ENCODE measurements at places on chromosomes 5 and 9. TPM values are rescaled to one million over a fixed set of nuclear protein-coding genes. Genes with fewer than 3 reads are reported as not detected.

The IL9 gene
- total RNA-seq: not detected

The HACD4 gene
- total RNA-seq: 2.4 TPM

The PPP1R26 gene
- total RNA-seq: 41.2 TPM

The TMEM252 gene
- total RNA-seq: not detected

The PCDHB11 gene
- total RNA-seq: not detected

The RORB gene
- total RNA-seq: not detected

The GFM2 gene
- 39.8 TPM for total RNA-seq

The PTCH1 gene
- 23.0 TPM for total RNA-seq

The BTNL8 gene
- not detected for total RNA-seq

The RASGRF2 gene
- total RNA-seq: 0.48 TPM

The AFAP1L1 gene
- total RNA-seq: 9.6 TPM

The FOXD4L4 gene
- total RNA-seq: 0.53 TPM

The CDC25C gene
- total RNA-seq: 36.2 TPM

GRCh38 chr5:140000332-140000731, 42.8 kb downstream of the NRG2 start:
- no peak overlapping the region for H3K4me3 ChIP-seq
- no peaks in the 10 kb centered on the region for H3K4me1 ChIP-seq
- DNase-seq: no peak
- H3K27me3 ChIP-seq: peaks cover 2% of the 10 kb centered on the region

DNA sequence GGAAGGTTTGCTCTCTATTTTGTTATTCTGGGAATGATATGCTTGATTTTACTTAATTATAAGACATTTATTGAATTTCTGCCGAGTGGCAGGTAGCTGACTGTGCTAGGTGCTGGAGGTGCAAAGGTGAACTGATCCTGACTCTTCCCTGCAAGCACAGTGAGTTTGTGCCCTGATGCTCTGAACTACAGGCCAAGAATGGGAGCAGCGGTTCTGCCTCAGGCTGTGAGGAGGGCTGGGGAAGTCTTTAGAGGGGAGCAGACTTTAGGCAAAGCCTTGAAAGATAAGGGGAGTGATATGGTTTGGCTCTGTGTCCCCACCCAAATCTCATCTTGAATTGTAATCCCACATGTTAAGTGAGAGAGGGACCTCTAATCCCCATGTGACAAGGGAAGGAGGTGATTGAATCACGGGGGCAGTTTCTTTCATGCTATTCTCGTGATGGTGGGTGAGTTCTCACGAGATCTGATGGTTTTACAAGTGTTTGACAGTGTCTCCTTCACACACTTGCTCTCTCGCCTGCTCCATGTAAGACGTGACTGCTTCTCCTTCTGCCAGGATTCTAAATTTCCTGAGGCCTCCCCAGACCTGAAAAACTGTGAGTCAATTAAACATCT, 73.1 kb downstream of the NDFIP1 start:
- no peak overlapping the region for H3K4me3 ChIP-seq
- no peaks in the 10 kb centered on the region for H3K36me3 ChIP-seq
- H3K27me3 ChIP-seq: no peaks in the 10 kb centered on the region
- DNase-seq: no peak
- H3K4me1 ChIP-seq: peaks cover 15% of the 10 kb centered on the region
- no peak overlapping the region for H3K27ac ChIP-seq

DNA sequence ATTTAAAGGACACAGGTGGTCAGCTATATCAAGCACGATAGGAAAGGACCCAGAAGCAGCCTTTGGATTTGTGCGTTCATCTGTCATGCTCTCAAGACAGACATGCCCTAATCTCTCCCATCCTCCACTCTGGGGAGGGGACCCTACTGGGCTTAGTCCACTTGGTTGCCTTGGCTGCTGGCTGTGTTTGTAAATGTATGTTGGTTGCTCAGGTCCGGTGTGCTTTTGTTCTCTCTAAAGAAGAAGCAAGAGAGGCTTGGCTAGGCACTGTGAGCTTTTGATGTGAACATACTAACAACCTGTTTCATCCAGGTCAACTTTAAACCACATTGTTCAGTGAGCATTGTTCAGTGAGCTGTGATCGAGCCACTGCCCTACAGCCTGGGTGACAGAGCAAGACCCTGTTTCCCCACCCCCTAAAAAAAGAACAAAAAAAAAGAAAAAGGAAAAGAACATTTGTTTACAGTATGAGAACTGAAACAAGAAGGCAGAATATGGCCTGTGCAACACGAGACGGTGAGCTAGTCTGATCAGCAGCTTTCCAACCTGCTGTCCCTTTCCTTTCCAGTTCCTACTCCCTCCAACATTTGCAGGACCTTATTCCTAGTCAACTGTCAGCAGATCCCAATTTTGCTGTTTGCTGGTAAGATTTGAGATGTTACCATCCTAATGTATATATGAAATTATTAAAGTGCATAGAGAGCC, 228.3 kb downstream of the ARHGAP26 start:
- no peak overlapping the region for H3K27ac ChIP-seq
- H3K4me1 ChIP-seq: no peaks in the 10 kb centered on the region
- H3K36me3 ChIP-seq: no peaks in the 10 kb centered on the region
- H3K27me3 ChIP-seq: no peaks in the 10 kb centered on the region

DNA sequence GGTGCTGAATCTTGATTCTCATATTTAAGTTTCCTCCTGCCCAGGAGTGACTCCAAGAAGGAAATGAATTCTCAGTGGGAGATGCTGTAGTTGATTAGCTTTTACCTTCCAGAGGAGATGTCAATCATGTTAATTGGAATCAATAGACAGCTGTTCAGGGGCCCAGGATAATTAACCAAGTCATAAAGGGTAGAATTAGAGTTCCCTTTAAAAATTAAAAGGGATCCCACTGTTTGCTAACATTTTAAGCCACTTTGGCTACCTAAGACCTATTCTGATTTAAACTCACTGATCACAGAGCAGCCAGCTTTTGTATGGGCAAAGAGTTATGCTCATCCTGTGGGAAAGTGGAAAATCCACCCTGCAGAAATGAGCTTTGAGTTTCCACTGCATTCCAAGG, 249.6 kb downstream of the SLIT3 start:
- no peak overlapping the region for H3K4me3 ChIP-seq
- DNase-seq: no peak
- H3K27ac ChIP-seq: no peak overlapping the region
- peaks cover 98% of the 10 kb centered on the region for H3K27me3 ChIP-seq

- H3K36me3 ChIP-seq: no peaks in the 10 kb centered on the region
- no peak for DNase-seq
- H3K4me1 ChIP-seq: no peaks in the 10 kb centered on the region
- no peaks in the 10 kb centered on the region for H3K27me3 ChIP-seq
- H3K4me3 ChIP-seq: no peak overlapping the region
Observed at GRCh38 chr5:110512266-110512665, 214.2 kb downstream of the TMEM232 start.

- H3K27ac ChIP-seq: no peak overlapping the region
- DNase-seq: no peak
- no peak overlapping the region for H3K4me3 ChIP-seq
- H3K4me1 ChIP-seq: no peaks in the 10 kb centered on the region
- H3K36me3 ChIP-seq: no peaks in the 10 kb centered on the region
- no peaks in the 10 kb centered on the region for H3K27me3 ChIP-seq
Observed at GRCh38 chr9:78899006-78899405, 602.1 kb downstream of the PSAT1 start.

DNA sequence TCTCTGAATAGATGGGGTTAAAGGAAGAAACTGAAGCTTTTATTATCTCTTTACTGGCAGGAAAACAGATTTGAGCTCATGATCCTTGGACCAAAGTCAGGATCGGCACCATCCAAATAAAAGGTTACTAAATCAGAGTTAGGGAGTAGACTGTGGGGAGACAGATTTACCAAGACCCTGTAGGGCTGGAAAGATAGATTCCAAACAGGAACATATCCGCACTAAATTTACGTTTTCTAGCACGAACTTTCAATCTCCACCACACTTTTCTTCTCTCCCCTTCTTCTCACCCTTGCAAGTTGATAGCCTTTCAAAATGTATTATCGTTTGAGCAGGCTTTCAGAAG, 120.0 kb upstream of the HMHB1 start:
- H3K4me1 ChIP-seq: no peaks in the 10 kb centered on the region
- no peak overlapping the region for H3K27ac ChIP-seq
- H3K36me3 ChIP-seq: no peaks in the 10 kb centered on the region
- no peaks in the 10 kb centered on the region for H3K27me3 ChIP-seq
- no peak for DNase-seq

DNA sequence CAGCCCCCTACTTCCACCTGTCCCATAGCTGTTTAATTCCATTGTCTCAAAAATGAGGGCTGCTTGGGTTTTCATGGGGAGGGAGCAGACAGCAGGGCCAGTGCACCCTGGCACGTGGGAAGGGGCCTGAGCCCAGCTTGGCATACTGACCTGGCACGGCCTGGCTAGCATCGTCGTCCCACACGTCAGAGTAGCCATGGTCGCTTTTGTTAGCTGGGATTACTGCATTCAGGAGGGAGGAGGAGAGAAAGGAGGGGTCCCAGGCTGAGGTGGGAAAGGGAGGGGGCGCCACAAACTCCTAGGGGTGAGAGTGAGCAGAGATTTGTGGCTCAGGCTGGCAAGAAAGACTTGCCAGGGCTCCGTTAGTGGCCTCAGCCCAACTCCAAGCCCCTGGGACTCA, 21.1 kb upstream of the CYSTM1 start:
- no peak overlapping the region for H3K4me3 ChIP-seq
- H3K36me3 ChIP-seq: no peaks in the 10 kb centered on the region
- DNase-seq: no peak
- H3K27me3 ChIP-seq: no peaks in the 10 kb centered on the region

- DNase-seq: no peak
- H3K4me3 ChIP-seq: no peak overlapping the region
- H3K36me3 ChIP-seq: no peaks in the 10 kb centered on the region
- peaks cover 32% of the 10 kb centered on the region for H3K27me3 ChIP-seq
Observed at GRCh38 chr9:1995084-1995483, 20.1 kb upstream of the SMARCA2 start.

DNA sequence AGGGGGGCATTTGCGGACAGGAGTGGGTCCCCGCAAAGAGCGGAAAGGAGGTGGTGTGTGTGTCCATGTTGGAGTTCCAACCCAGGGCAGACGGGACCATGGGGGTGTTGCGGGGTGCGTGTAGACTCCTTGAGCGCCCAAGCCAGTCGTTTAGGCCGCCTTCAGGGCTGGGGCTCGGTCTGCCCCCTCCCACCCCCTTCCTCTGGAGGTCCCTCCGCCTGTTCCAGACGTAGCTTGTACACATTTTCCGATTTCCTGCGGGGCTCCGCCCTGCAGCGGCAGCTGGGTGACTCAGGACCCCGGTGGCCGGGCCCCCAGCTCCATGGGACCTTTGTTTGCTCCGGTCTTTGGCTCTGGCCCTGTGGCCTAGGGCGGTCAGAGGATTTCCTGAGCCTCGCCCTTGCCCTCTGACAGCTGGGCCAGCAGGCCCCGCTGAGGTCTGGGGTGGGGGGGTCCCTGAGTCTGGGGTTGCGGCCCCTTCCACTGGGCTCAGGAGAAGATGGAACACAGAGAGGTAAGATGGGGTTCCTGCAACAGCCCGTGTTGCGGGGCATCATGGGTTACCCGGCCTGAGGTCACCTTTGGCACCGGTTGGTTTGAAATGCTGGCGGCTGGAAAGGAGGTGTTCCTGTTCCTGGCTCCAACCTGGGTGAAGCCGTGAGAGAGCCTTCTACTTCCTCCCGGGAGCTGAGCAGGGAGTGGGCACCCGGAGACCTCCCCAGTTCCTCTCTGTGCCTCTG, 1.5 kb downstream of the PKN3 start:
- no peaks in the 10 kb centered on the region for H3K36me3 ChIP-seq
- no peaks in the 10 kb centered on the region for H3K4me1 ChIP-seq
- H3K27me3 ChIP-seq: no peaks in the 10 kb centered on the region
- no peak overlapping the region for H3K27ac ChIP-seq
- DNase-seq: no peak

GRCh38 chr9:135802876-135803419, 101.0 kb downstream of the KCNT1 start:
- H3K4me1 ChIP-seq: no peaks in the 10 kb centered on the region
- no peak overlapping the region for H3K27ac ChIP-seq
- DNase-seq: no peak
- no peaks in the 10 kb centered on the region for H3K27me3 ChIP-seq
- no peak overlapping the region for H3K4me3 ChIP-seq

DNA sequence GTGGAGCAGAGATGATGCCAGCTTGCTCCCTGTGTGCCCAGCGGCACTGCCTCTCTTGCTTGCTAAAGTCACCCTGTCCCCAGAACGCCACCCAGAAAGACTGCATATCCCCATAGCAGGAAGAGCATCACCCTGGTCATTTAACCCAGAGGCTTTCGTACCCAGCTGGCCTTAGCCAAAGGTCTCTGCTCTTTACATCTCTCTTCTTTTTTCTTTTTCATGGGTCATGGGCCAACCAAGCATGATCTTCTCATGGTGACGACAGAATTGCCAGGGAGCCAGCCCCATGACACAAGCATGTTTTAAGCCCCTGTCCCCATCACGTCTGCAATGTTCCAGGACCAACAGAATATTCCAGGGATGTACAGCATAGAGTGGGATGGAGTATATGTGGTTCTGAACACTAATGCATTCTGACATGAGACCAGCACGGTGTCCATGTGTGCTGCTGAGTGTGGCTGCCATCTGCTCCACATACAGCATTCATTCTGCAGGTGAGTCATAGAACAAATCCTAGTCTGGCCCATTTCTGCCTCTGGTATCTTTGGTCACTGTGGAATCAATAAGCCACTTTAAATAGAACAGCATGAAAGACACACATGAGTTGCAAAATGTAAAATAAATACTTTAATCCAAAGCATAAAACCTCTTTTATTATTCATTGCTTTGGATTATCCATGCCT, 203.0 kb downstream of the MED10 start:
- no peaks in the 10 kb centered on the region for H3K4me1 ChIP-seq
- no peak overlapping the region for H3K27ac ChIP-seq
- 0 out of 2 replicates have a peak, but pooled peaks cover 15% of the 10 kb centered on the region for H3K27me3 ChIP-seq

DNA sequence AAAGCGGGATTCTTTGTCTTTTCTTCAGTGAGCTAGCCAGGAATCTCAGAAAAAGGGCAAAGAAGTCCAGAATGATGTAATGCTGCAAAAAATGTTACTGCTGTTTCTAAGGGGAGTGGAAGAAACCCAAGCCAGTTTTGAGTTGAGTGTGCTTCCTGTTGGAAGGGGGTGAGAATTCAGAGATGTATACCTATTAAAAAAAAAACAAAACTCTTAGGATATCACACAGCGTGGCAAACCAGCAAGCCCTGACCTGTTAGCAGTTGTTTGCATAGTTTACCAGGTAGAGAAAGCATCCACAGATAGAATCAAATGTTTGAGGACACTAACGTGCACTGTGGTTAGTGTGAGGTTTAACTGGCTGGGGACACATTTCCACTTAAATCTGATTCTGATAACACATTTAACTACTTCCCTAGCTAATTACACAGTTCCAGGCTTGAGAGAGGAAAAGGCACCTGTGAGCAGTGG, 11.4 kb downstream of the BASP1 start:
- H3K4me1 ChIP-seq: no peaks in the 10 kb centered on the region
- no peaks in the 10 kb centered on the region for H3K36me3 ChIP-seq
- H3K27me3 ChIP-seq: no peaks in the 10 kb centered on the region
- no peak overlapping the region for H3K27ac ChIP-seq
- DNase-seq: no peak

DNA sequence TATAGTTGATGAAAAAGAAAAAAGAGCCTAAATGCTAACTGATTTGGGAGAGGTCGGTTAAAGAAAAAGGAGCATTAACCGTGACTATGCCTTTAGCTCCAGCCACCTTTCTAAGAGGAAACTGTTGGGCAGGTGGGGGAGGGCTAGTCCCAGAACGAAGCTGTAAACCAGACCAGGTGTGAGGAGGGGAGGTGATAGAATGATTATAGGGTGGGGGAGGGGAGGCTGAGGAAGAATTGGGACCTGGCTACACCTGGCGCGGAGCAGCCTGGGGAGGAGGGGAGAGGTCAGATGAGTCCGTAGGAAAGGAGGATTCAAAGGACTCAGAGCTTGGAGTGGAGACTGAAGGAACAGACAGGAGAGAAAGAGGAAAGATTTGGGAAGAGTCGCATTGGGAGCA, 73.4 kb downstream of the PHAX start:
- H3K4me3 ChIP-seq: no peak overlapping the region
- H3K27me3 ChIP-seq: no peaks in the 10 kb centered on the region
